ENCODE measurements at places on chromosomes 16 and 17.

DNA sequence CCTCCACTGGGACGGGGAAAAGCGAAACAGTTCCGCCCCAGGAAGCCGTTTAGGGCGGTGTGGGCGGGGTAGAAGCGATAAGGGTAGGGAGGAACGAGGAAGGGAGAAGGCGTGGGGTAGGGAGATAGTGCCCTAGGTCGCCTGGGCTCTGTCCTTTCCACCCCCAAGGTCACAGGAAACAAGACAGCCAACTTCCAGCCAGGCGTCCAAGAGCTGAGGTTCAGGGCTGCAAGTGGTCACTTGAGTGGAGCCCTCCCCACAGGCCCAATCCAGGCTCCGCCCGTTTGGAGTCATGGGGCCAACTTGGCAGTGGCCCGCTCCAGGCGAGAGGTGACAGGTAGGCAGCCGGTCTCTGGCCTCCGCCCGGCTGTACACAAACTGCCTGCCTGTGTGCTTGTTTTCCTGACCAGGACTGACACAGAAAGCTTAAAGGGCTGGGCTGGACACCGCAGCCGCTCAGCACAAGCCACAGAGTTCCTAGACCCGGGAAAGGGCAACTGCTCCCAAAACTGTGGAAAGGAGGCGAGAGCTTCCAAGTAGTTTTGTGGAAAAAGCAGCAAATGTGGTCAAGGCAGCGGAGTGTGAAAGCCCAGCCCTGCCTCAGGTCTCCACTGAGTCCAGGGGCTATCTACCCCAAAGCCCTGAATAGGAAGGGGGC, at the start of gene RILP:
TSS of gene RILP (minus strand) at position 23 of the 658 bp plus-strand sequence. CDS start 62 bp downstream, outside the sequence.
- no peak for DNase-seq

- DNase-seq = no peak
Measured at GRCh38 chr16:66651474-66651765, 45.1 kb downstream of the CMTM4 start.

GRCh38 chr16:3599121-3599520, 12.3 kb downstream of the SLX4 start:
- no peak for DNase-seq

- no peak for DNase-seq
Measured at GRCh38 chr16:70460737-70461261, 6.4 kb downstream of the FCSK start.

DNA sequence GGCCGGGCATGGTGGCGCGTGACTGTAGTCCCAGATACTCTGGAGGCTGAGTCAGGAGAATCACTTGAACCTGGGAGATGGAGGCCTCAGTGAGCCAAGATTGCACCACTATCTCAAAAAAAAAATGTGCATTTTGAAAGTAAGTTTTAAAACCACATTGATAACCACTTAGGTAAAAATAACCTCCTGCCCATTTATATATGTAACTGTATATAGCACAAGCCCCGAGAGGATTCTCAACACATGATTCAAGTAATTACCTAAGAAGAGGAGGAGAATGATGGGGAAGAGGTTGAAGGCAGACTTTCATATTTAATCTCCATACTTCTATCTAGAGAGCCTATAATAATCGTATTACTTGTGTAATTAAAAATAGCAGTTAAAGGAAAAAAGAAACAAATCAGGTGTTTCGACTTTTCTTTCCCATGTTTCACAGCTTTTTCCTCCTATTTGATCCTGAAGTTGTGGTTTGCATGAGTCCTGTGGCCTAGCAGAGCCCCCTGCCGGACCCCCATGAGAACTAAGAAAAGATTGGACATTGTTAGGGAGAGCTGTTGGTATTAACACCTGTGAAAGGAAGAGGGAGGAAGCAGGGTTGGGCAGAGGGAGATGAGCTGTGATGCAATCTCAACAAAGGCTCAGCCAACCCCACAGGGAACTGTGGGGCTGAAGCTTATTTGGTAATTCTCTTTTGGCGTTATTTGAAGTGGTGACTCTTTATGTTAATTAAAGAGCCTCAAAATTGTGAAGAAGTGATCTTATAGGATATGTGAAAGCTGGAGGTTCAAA, 22.1 kb downstream of the PMFBP1 start:
- no peak for DNase-seq

GRCh38 chr16:86490859-86491639, 19.3 kb upstream of the FOXF1 start:
- no peak for DNase-seq

DNA sequence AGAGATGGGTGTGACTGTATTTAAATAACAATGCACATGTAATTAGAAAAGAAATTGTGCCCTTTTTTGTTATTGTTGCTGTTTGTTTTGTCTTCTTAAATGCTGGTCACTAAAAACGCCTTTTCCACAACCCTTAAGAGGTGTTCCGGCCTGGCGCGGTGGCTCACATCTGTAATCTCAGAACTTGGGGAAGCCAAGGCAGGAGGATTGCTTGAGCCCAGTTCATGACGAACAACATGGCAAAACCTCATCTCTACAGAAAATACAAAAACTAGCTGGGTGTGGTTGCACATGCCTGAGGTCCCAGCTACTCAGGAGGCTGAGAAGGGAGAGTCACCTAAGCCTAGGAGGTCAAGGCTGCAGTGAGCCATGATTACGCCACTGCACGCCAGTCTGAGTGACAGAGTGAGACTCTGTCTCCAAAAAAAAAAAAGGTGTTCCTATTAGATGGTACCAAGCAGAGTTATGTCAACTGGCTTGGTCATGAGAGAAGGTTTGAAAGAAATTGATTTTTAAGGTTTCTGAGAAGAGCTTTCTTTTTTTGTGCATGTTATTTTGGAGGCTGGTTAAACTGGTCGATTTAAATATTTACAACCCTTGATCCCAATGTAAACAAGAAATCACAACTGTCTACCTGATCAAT, 23.5 kb upstream of the RFFL start:
- no peak for DNase-seq

- DNase-seq = no peak
Measured at GRCh38 chr17:79202480-79202879, 127.9 kb downstream of the ENGASE start.

GRCh38 chr16:86609115-86609514, 30.8 kb downstream of the FOXL1 start:
- peak; percentile 99 for DNase-seq

DNA sequence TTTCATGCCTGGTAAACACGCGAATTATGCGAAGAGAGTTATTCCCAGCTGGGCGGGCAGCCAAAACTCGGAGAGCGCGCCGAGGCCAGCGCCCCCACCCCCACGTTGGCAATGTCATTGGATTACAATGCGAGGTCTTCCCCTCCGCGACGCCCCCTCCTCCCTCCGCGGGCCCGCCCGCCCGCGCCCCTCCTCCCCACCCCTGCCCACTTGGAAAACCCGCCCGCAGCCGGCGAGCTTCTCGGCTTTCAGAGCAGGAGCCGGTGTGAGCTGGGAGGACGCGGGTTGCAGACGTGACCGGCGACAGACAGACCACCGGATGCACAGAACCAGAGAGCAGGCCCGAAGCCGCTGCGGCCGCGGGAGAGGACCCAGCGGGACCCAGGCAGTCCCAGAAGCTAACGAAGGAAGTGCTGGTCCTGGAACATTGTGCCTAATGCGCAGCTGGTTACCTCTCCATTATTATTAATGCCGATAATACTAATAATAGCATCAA, 4.0 kb downstream of the NOG start:
- DNase-seq = peak; percentile 75

GRCh38 chr16:82533189-82533588, 93.6 kb upstream of the CDH13 start:
- DNase-seq = no peak

GRCh38 chr17:39283098-39283497, 57.4 kb upstream of the STAC2 start:
- no peak for DNase-seq

- no peak for DNase-seq
Measured at GRCh38 chr17:35825206-35825605, 15.9 kb downstream of the TAF15 start.

GRCh38 chr16:53457670-53458069, 23.4 kb downstream of the RBL2 start:
- DNase-seq = no peak

DNA sequence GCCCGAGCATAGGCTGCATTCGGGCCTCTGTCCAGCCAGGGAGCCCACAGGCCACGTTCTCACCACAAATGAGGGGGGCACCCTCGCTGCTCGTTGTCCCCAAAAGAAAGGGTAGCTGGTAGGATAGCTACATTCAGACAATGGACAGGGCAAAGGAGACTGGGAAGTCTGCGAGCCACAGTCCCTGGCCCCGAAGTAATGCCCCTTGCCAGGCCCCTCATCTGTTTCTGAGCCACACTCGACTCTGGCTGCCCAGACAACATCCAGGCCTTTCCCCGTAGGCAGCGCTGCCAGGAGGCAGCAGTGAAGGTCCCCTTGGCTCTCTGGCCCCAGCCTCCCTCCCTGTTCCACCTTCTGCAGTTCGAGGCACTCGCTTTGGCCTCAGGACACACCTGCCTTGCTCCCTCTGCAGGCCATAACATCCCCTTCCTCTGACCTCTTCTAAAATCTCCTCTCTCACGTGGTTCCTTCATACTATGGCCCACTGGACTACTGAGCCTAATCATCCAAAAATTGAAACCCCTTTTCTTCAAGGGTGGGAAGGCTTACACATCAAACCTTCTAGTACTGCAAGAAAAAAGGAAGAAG, 12.2 kb downstream of the AIPL1 start:
- no peak for DNase-seq

- no peak for DNase-seq
Measured at GRCh38 chr17:79872762-79873161, 33.5 kb upstream of the CBX4 start.

GRCh38 chr17:3512505-3513171, 36.8 kb downstream of the ASPA start:
- DNase-seq = peak; percentile 8

DNA sequence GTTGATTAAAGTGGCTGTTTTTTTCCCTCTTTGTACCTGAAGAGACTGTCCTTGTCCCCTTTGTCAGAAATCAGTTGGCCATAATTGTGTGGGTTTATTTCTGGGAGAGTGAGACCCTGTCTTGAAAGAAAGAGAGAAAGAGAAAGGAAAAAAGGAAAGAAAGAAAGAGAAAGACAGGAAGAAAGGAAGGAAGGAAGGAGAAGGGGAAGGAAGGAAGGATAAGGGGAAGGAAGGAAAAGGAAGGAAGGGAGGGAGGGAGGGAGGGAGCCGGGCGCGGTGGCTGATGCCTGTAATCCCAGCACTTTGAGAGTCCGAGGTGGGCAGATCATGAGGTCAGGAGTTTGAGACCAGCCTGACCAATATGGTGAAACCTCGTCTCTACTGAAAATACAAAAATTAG, 6.8 kb upstream of the EVPLL start:
- no peak for DNase-seq

GRCh38 chr16:57235128-57236021, 9.7 kb upstream of the ARL2BP start:
- peak; percentile 84 for DNase-seq

DNA sequence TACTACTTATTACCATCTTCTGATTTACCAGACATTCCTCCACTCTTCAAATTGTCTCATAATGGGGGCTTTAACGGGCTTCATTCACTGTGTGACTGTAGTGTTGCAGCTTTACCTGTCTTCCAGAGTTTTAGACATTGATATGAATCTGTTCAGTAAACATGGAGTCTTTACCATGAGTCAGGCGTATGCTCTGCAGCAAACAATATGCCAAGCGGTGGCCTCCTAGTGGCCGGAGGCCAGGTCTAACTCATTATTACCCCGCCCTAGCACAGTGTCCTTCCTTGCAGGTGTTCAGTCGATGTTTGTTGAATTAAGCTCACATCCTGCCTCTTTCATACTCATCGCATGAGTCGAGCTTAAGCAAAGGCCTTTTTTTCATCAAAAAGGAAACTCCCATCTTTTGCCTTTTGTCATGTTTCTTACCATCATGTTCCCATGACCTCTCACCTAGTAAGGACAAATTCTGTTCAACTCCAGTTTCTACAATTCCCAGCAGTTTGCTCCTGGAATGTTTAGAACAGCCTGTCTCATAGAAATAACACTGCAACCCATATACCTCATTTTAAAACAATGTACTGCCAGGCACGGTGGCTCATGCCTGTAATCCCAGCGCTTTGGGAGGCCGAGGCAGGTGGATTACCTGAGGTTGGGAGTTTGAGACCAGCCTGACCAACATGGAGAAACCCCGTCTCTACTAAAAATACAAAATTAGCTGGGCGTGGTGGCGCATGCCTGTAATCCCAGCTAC, 39.4 kb downstream of the TUBD1 start:
- DNase-seq = peak; percentile 81

DNA sequence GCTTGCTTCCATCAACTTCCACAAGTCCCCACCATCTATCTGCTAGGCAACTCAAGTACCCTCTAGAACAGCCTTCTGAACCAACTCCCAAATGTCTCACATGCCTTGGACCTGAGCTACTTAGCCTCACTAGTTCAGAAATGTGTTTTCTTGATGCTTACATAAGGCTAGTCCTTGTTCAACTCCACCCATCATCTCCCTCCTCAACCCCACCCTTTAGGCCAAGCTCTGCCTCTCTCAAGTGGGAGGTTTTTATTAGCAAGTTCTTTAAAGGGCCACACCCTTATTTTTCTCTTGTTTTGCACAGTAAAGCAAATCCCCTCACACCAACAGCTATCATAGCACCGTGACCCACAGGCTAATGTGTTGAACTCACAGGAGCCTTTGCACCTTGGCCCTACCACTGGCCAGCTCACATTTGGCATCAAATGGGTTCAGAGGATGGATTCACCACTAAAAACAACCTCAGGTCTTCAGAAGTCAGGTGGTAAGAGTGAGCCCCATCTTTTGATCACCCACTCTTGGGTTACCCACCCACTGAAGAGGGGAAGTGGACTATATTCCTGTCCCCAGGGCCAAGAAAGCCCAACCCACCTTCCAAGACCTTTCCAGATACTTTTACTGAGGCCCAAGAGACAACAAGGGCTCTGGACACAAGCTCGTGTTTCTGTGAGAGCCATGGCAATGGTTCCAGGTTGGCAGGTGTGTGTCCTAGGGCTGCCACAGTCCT, 12.2 kb downstream of the PIK3R5 start:
- no peak for DNase-seq

DNA sequence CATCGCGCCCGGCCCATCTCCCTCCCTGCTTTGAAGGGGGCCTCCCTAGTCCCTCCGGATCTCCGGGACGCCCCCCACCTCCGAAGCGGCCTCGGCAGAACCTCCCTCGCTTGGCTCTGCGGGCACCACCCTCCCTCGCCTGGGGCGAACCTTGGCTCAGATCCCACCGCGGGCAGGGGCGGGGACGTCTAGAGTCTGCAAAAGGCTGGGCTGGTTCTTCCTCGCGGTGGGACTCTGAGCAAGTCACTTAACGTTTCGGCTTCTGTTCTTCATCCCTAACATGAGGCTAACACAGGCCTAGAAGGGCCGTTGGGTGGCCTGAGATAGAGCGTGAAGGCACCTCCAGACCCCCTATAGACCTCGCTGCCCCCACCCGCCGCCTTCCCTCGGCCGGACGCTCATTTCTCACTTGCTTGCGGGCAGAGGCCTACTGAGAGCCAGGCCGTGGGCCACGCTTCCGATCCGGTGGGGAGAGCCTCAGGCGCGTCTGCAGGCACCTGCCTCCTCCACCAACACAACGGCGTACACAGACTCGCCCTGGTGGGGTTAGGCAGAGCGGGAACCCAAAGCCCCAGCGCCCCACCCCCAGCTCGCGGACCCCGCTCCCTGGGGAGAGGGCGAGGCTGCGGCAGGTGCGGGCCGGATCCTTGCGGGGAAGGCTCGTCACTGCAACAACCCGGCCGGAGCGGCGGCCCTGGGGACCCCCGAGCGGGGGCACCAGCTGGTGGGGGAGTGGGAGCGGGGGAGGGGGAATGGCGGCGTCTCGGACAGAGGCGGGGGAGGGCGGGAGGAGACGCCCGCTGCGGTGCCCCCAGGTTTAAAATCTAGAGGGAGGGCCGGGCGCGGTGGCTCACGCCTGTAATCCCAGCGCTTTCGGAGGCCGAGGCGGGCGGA, 5.4 kb downstream of the MYO1C start:
- DNase-seq = peak; percentile 80

All from EL (cell line).